NK-92 treated with Interleukin-12 subunit alpha and Interleukin-12 subunit beta, amount 100 ng/mL, for 24 hours (cell line): ENCODE measurements at places on chromosomes 6 and 20.

DNA sequence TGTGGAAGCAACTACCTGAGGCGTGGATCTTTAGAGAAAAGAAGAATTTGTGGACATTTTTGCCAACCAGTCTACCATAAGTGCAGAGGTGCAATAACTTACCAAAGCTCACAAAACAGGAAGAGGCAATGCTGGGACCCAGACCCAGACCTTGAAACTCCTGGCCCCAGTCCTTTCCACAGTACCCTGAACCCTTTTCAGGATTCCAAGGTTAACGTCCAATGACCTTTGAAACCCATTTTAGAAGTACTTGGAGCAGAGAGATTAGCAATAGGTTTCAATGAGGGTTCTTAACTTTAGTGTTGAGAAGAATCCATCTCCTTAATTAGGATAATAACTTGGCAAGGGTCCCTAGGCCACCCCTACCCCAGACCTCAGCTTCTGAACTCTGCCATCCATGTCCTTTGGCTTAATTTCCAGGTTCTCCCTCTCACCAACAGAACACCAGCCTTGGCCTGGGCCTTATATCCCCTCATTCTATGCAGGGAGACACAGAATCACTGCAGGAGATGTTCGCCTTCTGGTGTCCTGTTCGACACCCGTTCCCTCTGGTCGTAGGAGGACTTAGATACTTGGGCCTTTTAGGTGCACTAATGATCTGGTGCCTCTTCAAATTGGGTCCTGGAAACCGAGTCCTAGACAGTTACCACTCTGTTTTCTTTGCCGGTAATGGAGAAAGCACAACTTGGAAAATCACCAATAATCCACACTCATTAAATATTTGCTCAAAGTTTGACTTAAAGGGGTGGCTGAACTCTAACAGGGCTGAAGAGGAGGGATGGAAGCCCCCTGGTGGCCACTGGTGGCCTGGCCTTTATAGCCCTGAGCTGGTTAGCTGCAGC is 40.6 kb downstream of the ISM1 start:
- peak; percentile 27 for DNase-seq

- no peak for DNase-seq
Measured at GRCh38 chr6:110784610-110784979, 30.7 kb downstream of the CDK19 start.

GRCh38 chr20:62816884-62817873 is at the start of gene COL9A3:
COL9A3 (plus strand) TSS chr20:62817050; CDS start chr20:62817065, 15 bp downstream.
- DNase-seq, result no peak

DNA sequence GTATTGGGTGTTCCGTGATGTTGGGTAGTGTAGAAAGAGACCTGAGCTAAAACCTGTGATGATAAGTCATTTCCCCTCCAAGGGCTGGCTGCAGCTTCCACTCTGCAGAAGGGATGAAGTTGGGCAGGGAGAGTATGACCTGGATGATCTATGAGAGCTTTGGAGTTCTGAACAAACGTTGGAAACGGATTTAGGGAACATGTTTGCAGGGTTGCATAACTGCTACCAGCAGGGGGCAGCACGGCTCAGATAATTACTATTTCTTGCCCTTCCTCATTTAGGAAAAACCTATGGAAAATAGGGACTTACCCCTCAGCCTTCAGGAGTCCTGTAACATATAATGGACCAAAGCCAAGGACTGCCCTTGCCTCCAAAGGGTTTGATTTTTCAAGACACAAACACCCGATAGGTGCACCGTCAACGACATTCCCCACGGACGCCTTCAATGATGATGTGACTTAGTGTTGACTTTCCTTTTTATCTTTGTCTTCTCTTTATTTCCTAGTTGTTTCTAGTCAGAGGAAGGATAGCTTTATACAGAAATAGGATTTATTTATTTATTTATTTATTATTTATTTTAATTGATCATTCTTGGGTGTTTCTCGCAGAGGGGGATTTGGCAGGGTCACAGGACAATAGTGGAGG is 164.9 kb upstream of the SASH1 start:
- no peak for DNase-seq

DNA sequence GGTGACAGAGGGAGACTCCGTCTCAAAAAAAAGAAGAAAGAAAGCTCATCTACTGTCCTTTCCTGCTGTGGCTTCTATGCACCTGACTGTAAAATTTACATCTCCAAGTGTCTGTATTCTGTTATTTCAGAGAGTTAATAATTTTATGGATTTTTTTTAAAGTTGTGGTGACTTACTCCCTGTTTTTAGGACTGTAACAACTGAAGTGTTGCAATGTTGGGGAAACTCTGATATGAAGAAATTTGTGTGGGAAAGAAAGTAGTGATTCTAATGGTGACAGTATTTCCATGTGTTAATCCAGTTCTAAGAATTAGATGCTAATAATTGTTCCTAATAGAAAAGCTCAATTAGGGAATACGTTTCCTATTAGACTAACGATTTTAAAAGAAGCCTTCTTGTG is 27.4 kb downstream of the STX11 start:
- no peak for DNase-seq

DNA sequence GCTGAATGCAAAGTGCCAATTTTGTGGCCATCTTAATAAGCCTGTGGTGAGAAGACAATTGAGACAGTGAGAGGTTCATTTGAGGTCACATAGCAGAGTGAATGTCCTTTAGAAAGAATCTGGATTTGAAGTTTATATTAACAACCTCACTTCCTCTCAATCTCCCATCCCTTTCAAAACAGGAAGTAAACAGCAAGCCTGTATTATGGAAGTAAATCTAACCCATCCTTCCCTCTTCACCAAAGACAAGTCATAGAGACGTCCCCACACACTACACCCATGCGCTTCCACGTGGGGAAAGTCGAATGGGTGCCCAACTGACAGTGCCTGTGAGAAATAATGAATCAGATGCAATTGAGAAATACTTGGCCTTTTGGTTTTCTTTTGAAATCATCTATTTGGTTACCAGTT is 28.8 kb upstream of the CCND3 start:
- DNase-seq, result peak; percentile 54
